Small intestine (tissue), 16 donors: ENCODE measurements at places on chromosomes 16 and 17.
A peak's percentile ranks its signal among the peaks of the same experiment; 100 is the strongest.

GRCh38 chr17:27218719-27219488 is 75.0 kb upstream of the WSB1 start:
- no peak for DNase-seq

GRCh38 chr17:46730679-46731078 is 87.8 kb downstream of the WNT3 start:
- no peak for DNase-seq

DNA sequence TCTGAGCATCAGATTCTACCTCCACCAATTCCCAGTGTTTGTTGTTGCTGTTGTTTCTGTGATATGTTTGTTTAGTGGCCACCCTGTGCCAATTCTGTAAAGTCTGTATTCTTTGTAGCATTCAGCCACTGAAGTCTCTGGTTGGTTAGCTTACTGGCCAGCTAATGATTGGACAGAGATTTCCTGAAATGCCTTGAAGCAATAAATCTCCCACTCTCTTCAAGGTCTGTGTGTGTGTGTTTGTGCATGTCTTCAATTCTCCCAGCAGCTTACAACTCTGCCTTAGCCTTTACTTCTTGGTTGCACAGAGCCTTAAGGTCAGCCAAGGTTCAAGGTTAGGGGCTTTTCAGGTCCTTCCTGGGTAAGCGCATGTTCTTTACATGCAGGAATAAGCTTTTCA is 38.2 kb downstream of the PRPSAP2 start:
- DNase-seq, result no peak

GRCh38 chr17:4199818-4200402 is 56.9 kb downstream of the CYB5D2 start:
- peak; percentile 32 for DNase-seq

DNA sequence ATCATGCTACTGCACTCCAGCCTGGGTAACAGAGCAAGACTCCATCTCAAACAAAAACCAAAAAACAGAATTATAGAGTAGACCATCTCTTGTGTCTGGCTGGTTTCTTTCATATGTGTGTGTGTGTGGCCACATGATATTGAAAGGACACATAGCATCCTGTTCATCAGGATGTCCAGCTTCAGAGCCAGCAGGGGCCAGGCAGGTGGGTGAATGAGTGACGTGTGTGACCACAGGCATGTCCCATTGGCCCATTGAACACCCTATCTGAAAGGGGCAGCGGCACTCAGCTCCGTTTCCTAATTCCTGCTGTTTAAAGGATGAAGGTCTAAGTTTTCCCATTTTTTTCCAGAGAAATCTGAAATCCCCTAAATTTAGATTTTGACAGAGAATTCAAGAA is 174.2 kb downstream of the PRKCB start:
- DNase-seq, result no peak

- no peak for DNase-seq
Observed at GRCh38 chr17:58189436-58190146, 2.9 kb upstream of the EPX start.

- DNase-seq, result no peak
Observed at GRCh38 chr17:58947824-58948223, 158.9 kb downstream of the TRIM37 start.

- no peak for DNase-seq
Observed at GRCh38 chr17:18860161-18860972, 2.4 kb downstream of the PRPSAP2 start.

GRCh38 chr17:4597975-4598374 is 13.6 kb downstream of the SMTNL2 start:
- no peak for DNase-seq

DNA sequence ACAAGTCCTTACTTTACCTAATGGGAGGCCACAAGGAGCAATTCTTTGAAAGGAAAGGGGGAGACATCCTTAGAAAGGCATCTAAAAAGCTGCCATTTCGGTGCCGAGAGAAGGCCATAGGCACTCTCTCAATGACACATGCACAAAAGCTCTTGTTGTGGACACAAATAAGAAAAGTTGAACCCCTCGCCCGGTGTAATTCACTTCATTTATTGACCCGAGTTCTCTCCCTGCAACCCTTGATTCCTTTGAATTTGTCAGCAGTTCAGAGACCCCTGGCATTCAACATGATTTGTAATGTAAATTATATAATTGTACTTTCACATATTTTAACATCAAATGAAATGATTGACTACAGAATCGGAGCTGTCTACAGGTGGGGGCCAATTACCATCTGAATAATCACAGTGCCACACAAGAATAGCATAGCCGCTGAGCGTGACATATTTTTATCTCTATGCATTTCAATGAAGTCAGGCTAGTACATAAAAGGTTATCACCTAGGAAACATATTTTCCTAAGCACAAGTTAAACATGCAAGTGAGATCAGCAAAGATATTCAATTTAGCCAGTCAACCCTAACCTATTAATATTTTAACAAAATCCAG is 66.7 kb downstream of the IRX6 start:
- no peak for DNase-seq

DNA sequence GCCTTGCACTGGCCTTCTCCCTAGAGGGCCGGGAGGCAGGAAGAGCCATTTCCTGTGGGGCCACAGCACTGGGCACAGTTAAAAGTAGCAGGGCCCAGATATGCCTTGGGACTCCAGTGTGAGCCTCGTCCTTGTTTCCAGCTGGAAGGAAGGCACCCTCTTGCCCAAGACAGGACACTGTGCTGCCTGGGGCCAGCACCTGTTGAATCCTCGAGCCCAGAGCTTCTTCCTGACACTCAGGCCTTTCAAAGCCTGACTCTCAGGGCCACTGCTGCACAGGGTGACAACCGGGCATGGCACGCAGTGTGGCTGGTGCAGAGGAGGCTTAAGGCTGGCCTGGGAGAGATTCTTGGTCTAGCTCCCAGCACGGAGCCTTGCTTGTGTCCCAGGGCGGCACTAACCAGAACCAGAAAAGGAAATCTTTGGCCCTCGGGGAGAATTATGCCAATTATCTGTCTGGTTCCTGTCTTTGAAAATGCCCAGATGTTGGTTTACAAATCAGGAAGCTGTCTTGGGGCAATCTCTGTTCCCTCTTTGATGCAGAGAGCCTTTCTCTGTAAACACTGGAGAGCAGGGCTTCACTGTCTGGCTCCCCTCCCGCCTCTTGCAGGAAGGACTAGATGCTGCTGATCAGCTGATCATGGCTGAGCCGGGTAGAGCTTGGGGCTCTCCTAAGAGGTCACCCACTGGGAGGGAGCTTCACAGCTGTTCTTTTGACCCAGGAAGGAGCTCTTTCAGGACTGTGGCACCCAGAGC is 11.1 kb downstream of the LDHD start:
- no peak for DNase-seq

DNA sequence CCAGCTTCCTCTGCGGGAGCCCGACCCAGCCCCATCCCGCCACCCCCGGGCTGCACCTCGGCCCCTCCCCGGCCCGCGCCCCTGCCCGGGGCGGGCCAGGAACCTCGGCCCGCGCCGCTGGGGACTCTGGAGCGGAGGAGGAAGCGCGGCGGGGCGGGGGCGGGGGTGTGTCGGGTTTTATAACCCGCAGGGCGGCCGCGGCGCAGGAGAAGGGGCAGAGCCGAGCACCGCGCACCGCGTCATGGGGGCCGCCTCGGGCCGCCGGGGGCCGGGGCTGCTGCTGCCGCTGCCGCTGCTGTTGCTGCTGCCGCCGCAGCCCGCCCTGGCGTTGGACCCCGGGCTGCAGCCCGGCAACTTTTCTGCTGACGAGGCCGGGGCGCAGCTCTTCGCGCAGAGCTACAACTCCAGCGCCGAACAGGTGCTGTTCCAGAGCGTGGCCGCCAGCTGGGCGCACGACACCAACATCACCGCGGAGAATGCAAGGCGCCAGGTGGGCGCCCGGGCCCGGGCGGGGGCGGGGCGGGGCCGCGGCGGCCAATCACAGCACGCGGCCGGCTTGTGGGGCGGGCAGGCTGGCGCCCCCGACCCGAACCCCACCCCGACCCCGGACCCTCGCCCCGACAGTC is at the start of gene ACE:
Gene ACE (plus strand): TSS at position 208 of the 626 bp plus-strand sequence. CDS start 34 bp downstream, at position 242.
- peak; percentile 88 for DNase-seq

GRCh38 chr16:14003074-14003570 is 68.0 kb upstream of the MRTFB start:
- DNase-seq, result no peak

- peak; percentile 86 for DNase-seq
Observed at GRCh38 chr17:61410141-61411010, 10.7 kb downstream of the TBX2 start.

GRCh38 chr17:12431188-12431587 is 234.5 kb upstream of the MYOCD start:
- DNase-seq, result no peak

- no peak for DNase-seq
Observed at GRCh38 chr17:75764417-75764710, 628 bp downstream of the GALK1 start.

DNA sequence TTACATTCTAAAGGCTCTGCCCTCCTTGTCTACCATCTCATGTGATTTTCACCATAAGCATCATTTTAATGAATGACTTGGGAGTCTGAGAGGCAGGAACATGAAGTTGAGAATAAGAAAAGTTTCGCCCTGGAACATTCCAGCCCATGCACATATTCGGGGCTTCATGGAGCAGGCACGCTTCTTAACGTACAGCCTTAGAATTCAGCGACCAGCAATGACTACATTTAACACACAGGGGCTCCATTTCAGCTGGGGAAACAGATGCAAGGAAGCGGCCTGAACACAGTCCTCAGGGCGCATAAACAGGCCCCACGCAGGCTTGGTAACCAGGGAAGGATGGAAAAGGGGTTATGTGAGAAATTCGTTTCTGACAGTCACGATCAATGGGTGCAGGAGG is 357.4 kb downstream of the SLC39A11 start:
- no peak for DNase-seq

DNA sequence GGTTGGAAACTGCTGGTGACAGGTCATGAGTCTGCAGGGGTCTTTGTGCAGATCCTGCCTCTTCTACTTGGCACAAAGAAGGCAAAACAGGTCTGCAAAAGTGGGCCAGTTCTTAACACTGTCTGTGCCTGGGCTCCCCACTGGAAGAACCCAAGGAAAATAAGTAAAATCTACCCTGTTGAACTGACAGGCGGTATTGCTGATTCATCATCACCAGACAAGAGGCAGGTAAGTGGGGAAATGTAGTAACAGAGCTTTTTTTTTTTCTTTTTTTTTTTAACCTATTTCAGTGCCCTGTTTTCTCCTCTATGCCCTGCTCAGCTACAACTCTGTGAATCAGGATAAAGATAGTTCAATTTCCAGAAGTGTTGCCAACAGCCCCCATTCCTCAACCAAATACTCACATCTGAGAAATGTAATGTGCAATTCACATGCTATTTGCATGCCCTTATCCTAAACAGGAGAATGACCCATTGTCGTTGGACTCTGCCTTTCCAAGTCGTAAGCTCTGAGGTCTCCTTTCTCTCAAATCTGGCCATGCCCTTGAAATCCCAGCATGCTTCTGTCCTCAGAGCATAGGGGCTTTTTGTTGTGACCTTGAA is 237.0 kb downstream of the SOX9 start:
- DNase-seq, result no peak

DNA sequence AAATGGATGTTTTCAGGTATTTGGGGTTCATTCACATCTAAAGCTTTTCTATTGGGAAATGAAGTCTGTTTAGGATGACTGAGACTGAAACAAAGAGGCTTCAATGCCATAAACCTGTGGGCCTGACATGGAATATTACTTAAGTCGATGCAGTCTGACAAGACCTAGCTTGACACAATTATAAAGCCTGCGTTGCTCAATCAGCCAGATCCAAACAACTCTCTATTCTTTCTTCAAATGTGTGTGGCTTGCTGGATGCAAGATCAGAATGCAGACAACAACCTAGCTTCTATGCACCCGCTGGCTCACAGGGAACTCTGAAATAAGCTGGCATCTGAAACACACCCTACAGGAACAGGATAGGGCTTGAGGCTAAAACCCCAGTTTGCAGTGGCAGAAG is 40.0 kb downstream of the RFFL start:
- DNase-seq, result no peak

DNA sequence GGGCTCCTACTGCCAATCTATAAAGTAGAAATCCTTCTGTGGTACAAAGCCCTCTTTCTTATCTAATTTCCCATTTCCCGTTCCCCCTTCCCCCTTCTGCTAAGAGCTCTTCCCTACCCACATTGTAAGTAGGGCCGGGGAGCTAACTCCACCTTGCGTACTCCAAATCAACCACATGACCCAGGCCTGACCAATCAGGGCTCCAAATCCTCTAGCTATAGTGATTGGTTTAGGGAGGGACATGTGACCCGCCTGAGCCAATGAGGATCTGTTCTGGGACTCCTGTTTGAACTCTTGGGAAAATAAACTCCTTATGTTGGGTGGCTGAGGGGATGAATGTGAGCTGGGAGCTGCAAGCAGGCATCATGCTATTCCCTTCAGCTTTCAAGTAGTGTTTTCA is 40.9 kb upstream of the MEOX1 start:
- DNase-seq, result no peak

DNA sequence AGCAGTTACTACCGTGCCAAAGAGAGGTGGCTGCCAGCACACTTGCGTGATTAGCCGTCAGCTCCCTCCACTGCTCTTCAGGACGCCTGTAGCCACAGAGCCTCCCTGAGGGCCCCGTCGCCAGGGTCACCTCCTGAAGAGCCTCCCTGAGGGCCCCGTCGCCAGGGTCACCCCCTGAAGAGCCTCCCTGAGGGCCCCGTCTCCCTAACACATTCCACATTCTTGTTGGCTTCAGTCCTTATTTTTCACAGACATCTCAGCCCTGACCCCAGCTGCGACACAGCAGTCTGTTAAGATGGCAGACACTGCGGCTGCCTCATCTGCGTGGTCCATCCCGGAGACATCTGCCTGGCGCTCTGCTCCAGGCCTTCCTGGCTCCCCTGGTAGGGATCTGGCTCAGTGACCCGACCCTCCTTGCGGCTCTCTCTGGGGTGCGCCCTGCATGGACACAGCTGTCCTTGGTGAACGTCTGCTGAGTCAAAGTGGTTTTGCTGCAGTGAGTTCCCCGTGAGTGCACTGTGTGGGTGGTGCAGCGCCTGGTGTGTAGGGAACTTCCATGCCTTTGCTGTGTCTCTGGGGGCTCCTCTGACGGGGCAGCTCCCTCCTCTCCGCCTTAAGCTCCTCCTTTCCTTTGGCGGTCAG is 11.4 kb downstream of the ACSF3 start:
- no peak for DNase-seq

- DNase-seq, result no peak
Observed at GRCh38 chr16:69894676-69895075, 56.5 kb upstream of the CLEC18A start.
